Urothelium cell line (cell line): ENCODE measurements at places on chromosomes 4 and X.

DNA sequence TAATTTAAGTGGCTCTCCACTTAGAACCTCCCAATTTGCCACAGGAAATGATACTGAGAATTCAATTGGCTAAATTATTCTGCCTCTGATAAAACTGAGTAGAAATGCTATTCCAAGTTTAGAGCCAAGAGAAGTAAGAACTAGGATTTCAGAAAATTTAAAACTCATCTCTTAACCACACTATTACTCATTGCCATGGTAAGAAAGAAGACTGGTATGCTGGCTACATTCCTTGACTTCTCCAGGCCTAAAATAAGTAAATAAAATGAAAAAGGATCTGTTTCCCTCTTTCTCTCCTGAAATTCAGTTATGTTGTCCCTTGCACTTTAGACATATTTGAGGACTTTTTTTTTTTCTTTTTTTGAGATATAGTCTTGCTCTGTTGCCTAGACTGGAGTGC, 23.3 kb downstream of the ZNF280C start:
- DNase-seq: no peak

- DNase-seq: no peak
Observed at GRCh38 chr4:53889326-53890055, 174.9 kb downstream of the CHIC2 start.

DNA sequence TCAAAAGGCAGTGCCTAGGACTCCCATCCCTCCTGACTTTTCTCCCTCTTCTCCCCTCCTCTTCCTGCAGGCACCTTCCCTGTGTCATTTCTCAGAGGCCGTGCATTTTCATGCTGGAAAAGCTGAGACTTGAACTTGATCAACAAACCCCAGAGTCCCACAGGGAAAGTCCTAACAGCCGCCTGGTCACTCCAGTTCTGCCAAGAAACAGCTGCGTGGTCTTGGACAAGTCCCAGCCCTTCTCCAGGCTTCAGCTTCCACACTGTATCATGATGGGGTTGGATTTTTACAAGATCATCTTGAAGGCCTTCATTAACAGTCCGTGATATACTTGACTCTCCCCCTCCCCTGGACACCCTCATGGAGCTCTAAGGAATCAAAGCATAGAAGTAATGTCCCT, 366.0 kb downstream of the BCOR start:
- no peak for DNase-seq

GRCh38 chr4:81921751-81922159, 450.0 kb upstream of the RASGEF1B start:
- DNase-seq: no peak

DNA sequence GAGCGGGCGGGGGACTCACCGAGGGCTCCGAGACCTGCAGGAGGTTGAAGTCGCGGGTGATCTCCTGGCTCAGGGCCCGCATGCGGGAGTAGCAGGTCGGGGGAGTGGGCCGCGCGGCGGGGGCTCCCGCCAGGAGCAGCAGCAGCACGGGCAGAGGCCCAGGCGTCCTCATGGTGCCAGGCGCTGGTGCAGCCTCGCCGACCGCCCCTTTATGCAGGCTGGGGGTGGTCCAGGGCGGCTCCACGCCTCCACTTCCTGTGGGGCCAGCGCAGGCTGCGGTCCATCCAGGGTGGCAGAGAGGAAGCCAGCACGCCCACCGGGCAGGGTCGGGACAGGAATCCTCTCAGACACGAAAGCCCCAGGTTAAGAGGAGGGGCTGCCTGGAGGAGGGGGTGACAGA, at the start of gene CYTL1:
Gene CYTL1 (minus strand): TSS at position 185 of the 400 bp plus-strand sequence. CDS start 13 bp downstream, at position 172.
- peak; percentile 70 for DNase-seq

DNA sequence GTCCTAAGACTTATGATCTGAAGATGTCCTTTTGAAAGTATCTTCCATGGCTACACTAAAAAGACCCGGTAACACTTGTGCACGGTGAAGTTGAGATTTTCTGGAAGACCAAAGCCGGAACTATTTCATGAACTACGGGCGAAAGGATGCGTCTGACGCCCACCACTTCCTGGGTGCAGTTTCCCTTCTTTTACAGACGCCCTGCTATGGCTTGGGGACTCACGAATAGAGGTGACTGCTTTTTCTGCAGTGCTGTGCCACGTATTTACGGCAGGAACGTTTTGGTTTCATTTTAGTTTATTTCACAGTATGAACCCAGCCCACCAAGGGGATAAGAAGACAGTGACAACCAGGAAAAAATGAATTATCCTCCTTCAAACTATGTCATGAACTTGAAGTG, 180.4 kb downstream of the AFAP1 start:
- DNase-seq: no peak

DNA sequence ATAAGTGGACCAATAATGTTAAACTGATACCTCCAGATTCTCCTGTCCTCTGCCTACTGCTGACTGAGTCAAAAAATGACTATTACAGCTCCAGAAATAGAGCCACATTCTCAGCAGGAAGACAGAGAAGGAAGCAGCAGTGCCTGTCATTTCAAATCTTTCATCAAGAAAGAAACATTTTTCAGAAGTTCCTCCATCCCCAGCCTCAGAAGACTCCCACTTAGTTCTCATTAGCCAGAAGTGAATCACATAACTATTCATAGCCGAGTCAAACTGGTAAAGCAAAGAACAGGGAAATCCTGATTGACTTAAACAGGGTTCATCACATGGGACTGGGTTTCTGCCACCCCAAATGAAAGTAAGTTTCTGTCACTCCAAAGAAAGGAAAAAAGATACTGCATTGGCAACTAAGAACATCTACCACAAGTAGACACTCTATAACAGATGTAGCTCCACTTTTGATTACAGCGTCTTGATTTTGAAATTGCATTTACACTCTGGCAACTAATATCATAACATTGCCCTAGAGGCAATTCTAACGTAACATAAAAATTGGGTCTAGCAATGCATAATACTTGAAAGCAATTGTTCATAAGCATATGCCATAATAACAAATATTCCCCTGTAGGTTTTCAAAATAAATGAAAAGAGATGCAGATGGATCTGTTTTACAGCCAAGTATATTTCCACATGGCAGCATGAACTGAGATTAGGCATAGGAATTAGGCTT, 599.8 kb downstream of the GALNTL6 start:
- no peak for DNase-seq

GRCh38 chrX:15274946-15275345, 5.1 kb upstream of the ASB9 start:
- DNase-seq: no peak

DNA sequence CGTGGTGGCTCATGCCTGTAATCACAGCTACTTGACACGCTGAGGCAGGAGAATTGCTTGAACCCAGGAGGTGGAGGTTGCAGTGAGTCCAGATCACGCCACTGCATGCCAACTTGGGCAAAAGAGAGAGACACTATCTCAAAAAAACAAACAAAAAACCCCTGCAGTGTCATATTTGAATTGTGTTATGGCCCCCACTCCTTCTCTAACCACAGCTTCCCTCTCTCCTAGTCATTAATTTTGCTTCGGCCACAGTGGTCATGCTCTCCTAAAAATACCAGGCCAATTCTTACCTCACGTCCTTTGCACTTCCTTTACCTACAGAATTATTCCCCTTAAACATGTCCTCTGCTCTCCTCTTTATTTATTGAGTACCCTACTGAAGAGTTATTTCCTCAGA, 206.1 kb downstream of the PPP3CA start:
- DNase-seq: no peak

- DNase-seq: no peak
Observed at GRCh38 chrX:86137071-86137470, 11.2 kb upstream of the DACH2 start.

GRCh38 chrX:31836479-31836878, 764.6 kb upstream of the FTHL17 start:
- no peak for DNase-seq

GRCh38 chr4:98626350-98626749, 32.1 kb downstream of the TSPAN5 start:
- peak; percentile 85 for DNase-seq

DNA sequence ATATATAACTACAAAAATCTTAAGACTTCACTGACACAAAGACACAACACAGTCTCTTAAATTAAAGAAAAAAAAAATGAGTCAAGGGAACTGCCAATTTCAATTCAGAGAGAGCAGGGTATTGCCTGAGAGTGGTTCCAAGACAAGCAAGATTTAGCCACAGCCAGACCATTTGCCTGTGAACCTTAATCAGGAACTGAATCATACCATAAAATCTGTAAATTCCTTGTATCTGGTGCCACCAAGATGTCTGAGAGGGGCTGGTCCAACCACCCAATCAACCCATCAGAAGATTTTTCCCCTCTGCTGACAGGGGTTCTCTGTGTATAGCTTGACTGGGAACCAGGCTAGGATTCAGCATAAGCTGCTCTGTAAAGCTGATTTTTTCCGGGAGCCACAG, 159.2 kb downstream of the CPEB2 start:
- DNase-seq: no peak

GRCh38 chrX:16451334-16451733, 198.6 kb upstream of the S100G start:
- DNase-seq: no peak

GRCh38 chr4:137961051-137961438, 281.1 kb downstream of the SLC7A11 start:
- DNase-seq: no peak

GRCh38 chr4:73446336-73446938, 10.4 kb downstream of the AFP start:
- DNase-seq: peak; percentile 47

- no peak for DNase-seq
Observed at GRCh38 chr4:104756837-104757236, 262.1 kb upstream of the CXXC4 start.

DNA sequence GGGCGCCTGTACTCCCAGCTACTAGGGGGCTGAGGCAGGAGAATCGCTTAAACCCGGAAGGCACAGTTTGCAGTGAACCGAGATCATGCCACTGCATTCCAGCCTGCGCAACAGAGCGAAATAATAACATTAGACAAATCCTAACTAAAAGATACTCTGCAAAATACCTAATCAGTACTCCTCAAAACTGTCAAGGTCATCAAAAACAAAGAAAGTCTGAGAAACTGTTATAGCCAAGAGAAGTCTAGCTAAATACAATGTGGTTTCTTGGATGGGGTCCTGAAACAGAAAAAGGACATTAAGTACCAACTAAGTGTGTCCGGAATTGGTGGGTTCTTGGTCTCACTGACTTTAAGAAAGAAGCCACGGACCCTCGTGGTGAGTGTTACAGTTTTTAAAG, 14.6 kb upstream of the ACSL4 start:
- no peak for DNase-seq

DNA sequence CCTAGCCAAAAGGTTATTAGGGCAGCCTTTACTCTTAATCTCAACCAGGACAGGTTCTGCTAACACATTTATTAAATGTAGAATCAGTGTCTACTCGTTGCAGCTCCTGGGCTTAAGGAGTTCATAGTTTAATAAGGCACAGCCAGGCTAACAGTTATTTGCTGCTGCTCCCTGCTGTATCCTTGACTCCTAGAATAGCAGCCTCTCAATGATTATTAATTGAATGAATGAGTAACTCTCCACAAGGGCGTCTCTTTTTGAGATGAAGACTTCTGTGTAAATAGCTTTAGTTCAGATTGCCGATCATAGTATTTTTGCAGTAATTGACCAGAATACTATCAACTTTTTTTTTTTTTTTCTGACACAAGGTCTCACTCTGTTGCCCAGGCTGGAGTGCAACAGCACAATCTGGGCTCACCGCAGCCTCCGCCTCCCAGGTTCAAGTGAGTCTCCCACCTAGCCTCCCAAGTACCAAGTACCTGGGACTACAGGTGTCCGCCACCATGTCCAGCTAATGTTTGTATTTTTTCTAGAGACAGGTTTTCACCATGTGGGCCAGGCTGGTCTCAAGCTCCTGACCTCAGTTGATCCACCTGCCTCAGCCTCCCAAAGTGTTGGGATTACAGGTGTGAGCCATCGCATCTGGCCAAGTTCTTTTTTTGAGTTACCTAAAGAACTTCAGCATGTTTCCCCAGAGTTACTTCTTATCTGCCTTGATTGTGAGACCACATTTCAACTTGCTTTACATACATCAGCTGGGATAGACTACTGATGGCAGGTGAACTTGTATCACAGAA, 2.9 kb downstream of the UGDH start:
- no peak for DNase-seq

DNA sequence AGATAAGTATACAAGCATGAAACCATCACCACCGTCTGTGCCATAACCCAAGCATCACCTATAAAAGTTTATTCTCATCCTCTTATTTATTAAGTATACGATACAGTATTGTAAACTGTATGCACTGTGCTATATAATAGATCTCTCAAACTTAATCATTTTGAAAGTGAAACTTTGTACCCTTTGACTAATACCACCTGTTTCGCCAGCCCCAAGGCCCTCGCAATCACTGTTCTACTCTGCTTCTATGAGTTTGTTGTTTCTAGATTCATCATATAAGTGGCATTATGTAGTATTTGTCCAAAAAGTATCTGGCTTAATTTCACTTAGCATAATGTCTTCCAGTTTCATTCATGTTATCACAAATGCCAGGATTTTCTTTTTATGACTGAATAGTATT, 72.1 kb upstream of the DOCK11 start:
- DNase-seq: no peak

DNA sequence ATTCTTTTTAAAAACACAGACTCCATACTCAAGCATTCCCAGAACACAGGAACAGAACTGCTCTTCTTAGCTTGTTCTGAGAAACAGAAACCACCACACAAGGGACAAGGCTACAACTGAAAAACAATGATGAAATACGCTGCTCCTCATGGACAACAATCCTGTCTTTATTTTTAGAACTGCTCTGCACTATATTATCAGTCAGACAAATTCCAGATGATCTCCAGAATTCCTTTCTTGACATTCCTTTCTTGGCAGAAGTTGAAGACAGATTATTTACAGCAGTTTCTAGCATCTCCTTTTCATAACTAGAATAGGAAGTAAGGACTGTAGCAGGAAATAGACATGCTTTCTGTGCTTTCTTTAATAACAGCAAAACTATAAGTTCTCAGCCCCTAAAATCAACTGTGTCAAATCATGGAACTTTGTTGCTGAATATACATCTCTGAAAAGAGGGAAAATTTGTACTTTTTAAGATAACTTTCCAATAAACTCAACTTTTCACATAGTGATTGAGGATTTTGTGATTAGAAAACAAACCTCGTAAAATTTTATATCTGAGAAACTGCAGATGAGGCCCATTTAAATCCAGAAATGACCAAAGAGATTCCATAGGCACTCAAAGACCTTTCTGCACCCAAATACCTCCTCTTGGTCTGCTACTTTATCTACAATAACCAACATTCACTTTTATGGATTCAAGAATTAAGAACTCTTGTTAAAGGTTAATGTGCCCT, 35.9 kb downstream of the ANTXR2 start:
- no peak for DNase-seq

DNA sequence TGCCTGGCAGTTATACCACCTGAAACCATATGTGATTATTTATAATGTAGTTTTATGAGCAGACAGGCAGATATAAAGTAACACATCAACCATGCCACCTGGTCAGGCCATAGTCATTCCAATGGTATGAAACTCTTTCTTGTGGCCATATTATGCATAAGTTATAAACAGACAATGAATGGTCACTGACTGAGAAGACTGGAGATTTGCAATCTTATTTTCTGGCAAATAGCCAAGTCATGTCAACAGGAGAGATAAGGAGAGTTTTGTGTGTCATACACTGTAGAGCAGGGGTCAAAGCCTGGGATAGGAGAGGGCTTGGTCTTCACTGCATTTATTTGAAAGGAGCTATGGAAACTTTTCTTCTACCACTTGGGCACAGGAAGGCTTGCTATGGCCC, 29.5 kb downstream of the SORBS2 start:
- DNase-seq: peak; percentile 32

- no peak for DNase-seq
Observed at GRCh38 chrX:52852110-52852860, 15.6 kb downstream of the XAGE3 start.
